Effector memory CD8-positive, alpha-beta T cell (primary cell): ENCODE measurements at places on chromosomes 4 and X.
A peak's percentile ranks its signal among the peaks of the same experiment; 100 is the strongest.

DNA sequence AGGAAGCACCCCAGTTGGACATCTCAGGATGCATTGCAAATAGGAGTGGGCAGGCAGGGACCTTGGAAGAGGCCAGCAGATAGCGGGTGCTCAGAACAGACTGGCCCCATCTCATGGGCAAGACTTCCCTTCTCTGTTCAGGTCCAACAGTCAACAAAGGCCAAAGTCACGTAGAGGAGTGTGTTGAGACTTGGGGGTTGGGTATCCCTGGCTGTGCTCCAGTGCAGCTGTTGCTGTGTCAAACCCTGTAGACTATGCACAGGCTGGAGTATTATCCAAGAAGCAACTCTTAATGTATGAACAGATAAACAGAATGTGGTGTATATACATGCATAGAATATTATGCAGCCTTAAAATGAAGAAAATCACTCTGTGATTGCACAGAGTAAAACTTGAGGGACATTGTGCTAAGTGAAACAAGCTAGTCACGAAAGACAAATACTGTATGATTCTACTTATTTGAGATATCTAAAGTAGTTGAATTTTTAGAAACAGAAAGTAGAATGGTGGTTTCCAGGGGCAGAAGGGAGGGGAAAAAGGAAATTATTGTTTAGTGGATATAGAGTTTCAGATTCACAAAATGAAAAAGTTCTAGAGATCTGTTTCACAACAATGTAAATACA is 192.1 kb upstream of the LCORL start:
- H3K36me3 ChIP-seq: peaks cover 5% of the 10 kb centered on the region
- no peak overlapping the region for H3K4me3 ChIP-seq
- H3K4me1 ChIP-seq: no peaks in the 10 kb centered on the region
- H3K27ac ChIP-seq: no peak overlapping the region

DNA sequence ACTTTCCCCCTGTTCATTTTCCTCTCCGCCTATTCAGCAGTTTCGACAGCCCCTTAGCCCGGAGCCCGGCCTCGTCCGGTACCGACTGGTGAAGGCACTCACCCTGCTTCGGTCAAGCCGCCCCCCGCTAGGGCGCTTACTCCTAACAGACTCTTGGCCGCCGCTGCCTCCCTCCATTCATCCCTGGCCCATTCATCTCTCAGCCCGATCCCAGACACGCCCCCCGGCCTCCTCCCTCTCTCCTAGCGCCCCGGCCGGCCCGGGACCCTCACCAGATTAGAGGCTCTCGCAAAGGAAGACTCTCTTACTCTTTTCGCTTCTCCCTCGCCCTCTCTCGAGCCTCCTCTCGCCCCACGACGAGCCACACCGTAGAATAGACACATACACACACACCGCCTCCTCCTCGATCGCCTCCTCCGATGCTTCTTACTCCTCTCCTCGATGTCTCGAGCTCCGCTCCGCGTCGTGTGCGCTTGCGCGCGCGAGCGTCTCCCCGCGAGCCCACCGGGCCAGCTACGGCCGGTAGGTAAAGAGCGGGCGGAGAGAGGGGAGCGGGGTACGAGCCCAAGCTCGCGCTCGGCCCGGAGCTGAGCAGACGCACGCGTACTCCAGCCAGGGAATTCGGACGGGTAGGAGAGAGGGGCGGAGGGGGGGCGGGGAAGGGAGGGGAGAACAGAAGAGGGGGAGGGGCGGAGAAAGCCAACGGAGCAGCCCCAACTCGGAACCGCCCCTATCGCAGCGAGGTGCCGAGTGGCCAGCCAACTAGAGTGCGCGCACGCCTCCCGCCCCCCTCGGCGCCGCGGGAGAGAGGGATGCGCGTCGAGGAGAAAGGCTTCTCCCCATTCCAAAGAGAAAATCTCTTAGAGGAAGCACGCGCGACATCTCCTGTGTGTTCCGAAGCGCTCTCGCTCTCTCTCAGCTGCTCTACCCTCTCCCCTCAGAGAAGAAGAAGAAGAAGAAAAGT is at the start of gene WNK3:
Gene WNK3, minus strand, starts transcription at position 633 of the 964 bp plus-strand sequence.
- no peak within 1 kb of the TSS for H3K27ac ChIP-seq
- H3K4me3 ChIP-seq: peak within 1 kb of the TSS; percentile 79
- H3K4me1 ChIP-seq: peaks cover 18% of the 10 kb centered on the region
- peaks cover 5% of the 10 kb centered on the region for H3K36me3 ChIP-seq
- no peak for DNase-seq
- H3K27me3 ChIP-seq: peaks cover 35% of the 10 kb centered on the region

- peaks cover 7% of the 10 kb centered on the region for H3K36me3 ChIP-seq
- H3K4me1 ChIP-seq: peaks cover 9% of the 10 kb centered on the region
- no peak for DNase-seq
- no peak overlapping the region for H3K4me3 ChIP-seq
- peaks cover 60% of the 10 kb centered on the region for H3K27me3 ChIP-seq
- no peak overlapping the region for H3K27ac ChIP-seq
Observed at GRCh38 chr4:6252051-6252450, 17.6 kb upstream of the WFS1 start.

GRCh38 chr4:43251841-43252240 is 359.3 kb downstream of the GRXCR1 start:
- no peak overlapping the region for H3K4me3 ChIP-seq
- no peaks in the 10 kb centered on the region for H3K36me3 ChIP-seq
- no peaks in the 10 kb centered on the region for H3K4me1 ChIP-seq
- H3K27me3 ChIP-seq: no peaks in the 10 kb centered on the region
- no peak overlapping the region for H3K27ac ChIP-seq

- H3K27me3 ChIP-seq: no peaks in the 10 kb centered on the region
- DNase-seq: no peak
- no peak overlapping the region for H3K4me3 ChIP-seq
- peaks cover 30% of the 10 kb centered on the region for H3K4me1 ChIP-seq
- H3K27ac ChIP-seq: peak overlapping the region; percentile 87
Observed at GRCh38 chr4:2788532-2789103, 4.3 kb upstream of the SH3BP2 start.

GRCh38 chr4:6912441-6912840 is 2.8 kb downstream of the TBC1D14 start:
- DNase-seq: no peak
- H3K27ac ChIP-seq: no peak overlapping the region
- H3K27me3 ChIP-seq: no peaks in the 10 kb centered on the region

- peaks cover 34% of the 10 kb centered on the region for H3K27me3 ChIP-seq
- no peaks in the 10 kb centered on the region for H3K36me3 ChIP-seq
- DNase-seq: no peak
- no peak overlapping the region for H3K4me3 ChIP-seq
- H3K4me1 ChIP-seq: peaks cover 2% of the 10 kb centered on the region
Observed at GRCh38 chr4:38870098-38870808, 2.6 kb downstream of the FAM114A1 start.

DNA sequence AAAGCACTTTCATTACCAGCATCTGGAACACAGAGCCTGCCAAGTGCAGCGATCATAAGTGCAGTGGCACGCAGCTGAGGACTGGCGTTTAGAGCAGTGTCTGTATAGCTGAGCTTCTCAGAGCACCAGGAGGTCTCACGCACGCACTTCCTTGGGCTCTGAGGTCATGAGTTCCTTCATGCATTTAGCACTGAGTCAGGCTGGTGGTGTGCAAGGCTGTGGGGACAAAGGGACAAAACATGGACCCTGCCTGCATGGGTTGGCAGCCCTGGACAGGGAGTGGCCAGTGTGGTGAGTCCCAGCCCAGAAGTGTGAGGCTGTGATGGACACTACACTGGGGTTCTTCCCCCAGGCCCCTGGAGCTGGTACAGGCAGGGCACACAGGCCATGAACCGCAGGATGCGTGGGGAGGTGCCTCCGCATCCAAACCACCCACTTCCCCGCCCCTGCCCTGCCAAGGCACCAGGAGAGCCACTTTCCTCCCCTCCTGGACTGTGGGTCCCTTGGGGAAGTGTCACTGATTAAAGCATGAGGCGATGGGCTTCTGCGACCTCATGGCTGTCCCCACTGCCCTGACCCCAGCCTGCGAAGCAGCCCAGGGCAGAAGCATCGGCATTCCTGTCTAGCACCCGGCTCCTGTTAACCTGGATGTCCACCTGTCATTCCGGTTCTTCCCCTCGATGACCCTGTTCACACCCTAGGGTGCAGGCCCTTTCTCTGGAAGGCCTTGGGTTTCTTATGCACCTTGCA is 37.2 kb upstream of the GPR78 start:
- H3K27ac ChIP-seq: no peak overlapping the region
- no peak overlapping the region for H3K4me3 ChIP-seq
- peaks cover 3% of the 10 kb centered on the region for H3K4me1 ChIP-seq
- peaks cover 40% of the 10 kb centered on the region for H3K27me3 ChIP-seq
- no peaks in the 10 kb centered on the region for H3K36me3 ChIP-seq

DNA sequence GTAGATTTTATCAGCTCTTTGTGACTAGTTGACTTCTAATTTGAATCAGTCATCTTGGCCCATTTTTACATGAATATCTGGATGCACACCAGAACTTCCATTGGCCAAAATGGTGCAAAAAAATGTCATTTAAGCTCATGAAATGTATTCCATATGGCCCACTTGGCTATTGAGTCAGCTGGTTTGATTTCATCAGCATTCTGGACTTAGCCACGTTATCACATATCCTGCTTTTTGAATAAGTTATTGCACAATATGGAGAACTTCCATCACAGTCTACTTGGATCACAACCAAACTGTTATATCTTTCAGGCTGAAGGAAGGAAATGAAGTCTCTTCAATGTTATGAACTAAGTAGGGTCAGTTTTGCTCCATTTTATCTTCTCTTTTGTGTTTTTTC is 640.6 kb downstream of the PCDH7 start:
- H3K27me3 ChIP-seq: no peaks in the 10 kb centered on the region
- H3K4me3 ChIP-seq: no peak overlapping the region
- DNase-seq: no peak
- no peaks in the 10 kb centered on the region for H3K36me3 ChIP-seq
- H3K4me1 ChIP-seq: no peaks in the 10 kb centered on the region

- H3K27ac ChIP-seq: no peak overlapping the region
- H3K4me1 ChIP-seq: no peaks in the 10 kb centered on the region
- H3K27me3 ChIP-seq: no peaks in the 10 kb centered on the region
- no peak overlapping the region for H3K4me3 ChIP-seq
Observed at GRCh38 chr4:21013501-21013900, 313.2 kb downstream of the PACRGL start.

- H3K27me3 ChIP-seq: no peaks in the 10 kb centered on the region
- H3K4me1 ChIP-seq: no peaks in the 10 kb centered on the region
- H3K4me3 ChIP-seq: no peak overlapping the region
- no peaks in the 10 kb centered on the region for H3K36me3 ChIP-seq
Observed at GRCh38 chrX:109826954-109827708, 94.1 kb upstream of the ACSL4 start.

- H3K4me3 ChIP-seq: no peak overlapping the region
- no peaks in the 10 kb centered on the region for H3K27me3 ChIP-seq
- H3K4me1 ChIP-seq: peaks cover 12% of the 10 kb centered on the region
- no peak for DNase-seq
- H3K36me3 ChIP-seq: peaks cover 49% of the 10 kb centered on the region
Observed at GRCh38 chr4:2721586-2721985, 34.5 kb downstream of the TNIP2 start.

DNA sequence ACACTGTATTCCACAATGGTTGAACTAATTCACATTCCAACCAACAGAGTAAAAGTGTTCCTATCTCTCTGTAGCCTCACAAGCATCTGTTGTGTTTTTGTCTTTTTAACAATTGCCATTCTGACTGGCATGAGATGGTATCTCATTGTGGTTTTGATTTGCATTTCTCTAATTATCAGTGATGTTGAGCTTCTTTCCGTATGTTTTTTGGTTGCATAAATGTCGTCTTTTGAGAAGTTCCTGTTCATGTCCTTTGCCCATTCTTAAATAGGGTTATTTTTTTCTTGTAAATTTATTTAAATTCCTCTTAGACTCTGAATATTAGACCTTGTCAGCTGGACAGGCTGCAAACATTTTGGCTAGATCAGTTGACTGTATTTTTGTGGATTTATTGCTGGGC is 78.2 kb downstream of the VSIG4 start:
- H3K4me3 ChIP-seq: no peak overlapping the region
- H3K36me3 ChIP-seq: no peaks in the 10 kb centered on the region
- peaks cover 5% of the 10 kb centered on the region for H3K4me1 ChIP-seq
- no peak for DNase-seq
